Right ventricle myocardium inferior (tissue), 1 donor: ENCODE measurements at places on chromosomes 6 and 20.

GRCh38 chr6:111971181-111971841 lies 82.6 kb upstream of the CCN6 start:
- no peak for DNase-seq

DNA sequence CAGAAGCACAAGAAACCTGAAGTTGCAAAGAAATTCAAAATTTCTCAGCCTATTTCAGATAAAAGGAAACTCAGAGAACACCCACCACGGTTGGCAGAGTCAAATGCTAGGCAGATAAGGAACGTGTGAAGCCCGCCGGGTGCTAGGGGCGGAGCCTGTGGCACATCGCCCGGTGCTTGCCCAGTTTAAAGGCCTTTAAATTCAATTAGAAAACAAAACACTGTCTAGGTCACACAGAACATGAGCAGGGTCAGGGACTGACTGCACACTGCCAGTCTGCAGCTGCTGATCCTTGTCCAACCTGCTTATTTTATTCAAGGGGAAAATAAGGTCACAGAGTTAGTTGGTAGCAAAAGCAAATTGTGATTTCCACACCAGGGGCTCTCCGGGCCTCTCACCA lies 75.8 kb downstream of the PSMG4 start:
- DNase-seq, result no peak

- no peak for DNase-seq
Measured at GRCh38 chr20:19943061-19943521, 74.1 kb upstream of the NAA20 start.

DNA sequence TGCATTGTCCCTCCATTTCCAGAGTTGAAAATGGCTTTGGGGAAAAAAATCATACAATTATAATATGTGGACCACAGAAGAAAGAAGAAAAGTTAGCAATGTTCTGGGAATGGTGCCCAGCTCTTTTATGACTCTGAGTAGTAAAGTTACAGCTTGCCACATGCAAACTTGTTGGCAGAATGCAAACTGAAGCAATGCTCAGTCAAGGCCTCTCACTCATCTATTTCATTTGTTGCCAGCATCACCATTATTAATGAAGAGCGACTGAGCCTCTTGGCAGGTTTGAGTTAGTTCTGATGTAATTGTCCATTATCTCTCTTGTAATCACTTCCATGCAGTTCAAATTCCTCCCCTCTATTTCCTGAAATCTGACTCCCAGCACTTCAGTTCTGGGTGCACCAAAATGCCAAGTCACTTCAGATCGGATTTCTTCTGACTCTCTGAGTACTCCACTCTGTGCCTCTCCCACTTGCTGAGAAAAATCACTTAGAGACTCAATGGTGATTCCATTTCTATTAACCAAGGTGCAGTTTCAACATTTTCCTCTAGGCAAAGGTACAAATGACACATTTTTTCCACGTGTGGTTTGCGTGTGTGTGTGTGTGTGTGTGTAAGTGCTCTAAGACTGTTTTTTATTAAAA lies 154.4 kb upstream of the STMND1 start:
- DNase-seq, result no peak

GRCh38 chr6:139544701-139545057 lies 170.2 kb upstream of the CITED2 start:
- DNase-seq, result no peak

DNA sequence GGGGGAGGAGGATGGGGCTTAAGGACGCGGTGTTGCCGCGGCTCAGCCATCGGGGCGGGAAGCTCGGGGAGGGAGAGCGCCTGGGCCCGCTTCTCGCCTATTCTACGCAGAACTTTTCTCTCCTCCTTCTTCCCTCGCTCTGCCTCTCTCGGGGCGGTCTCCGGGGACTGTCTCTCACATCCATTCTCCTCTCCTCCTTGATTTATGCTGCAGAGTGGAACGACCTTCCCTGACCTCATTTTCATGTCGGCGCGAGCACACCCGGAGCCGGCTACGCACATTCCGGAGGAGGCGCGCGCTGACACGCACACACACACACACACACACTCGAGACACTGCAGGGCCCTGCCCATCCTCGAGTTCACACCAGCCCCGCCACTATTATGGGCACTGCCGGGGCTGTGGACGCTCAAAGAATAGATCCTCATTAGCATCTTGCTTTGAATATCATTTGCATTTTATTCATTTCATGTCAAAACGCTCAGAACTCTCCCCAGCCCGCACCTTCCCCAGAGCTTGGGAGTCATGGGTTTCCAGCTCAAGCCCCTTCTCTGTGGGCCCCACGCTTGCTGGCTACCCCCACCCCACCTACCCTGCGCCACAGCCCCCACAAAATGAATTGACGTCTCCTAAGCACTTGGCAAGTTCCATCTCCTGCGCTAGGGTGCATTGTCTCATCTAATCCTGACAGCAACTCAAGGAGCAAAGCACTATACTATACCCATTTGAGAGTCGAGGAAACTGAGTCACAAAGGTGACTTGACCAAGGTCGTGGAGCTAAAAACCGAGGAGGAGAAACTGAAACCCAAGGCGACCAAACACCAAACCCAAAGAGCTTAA lies 36.8 kb downstream of the NCR2 start:
- no peak for DNase-seq

DNA sequence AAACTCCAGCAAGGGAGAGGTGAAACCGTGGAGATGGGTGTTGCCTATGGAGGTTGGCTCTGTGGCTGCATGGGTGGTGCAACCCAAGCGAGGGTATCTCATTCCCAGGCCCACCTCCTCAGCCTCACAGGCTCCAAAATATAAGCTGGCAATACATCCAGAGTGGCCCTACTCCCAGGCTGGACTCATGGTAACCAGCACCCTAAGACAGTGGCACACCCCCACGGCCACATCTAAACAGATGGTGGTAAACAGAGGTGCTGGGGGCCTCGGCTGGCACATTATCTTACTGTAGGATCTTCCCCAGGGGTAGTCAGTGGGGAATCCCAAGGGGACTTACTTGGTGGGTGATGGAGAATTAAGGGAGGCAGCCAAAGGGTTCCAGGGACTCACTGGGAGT lies 33.7 kb upstream of the CCND3 start:
- no peak for DNase-seq

DNA sequence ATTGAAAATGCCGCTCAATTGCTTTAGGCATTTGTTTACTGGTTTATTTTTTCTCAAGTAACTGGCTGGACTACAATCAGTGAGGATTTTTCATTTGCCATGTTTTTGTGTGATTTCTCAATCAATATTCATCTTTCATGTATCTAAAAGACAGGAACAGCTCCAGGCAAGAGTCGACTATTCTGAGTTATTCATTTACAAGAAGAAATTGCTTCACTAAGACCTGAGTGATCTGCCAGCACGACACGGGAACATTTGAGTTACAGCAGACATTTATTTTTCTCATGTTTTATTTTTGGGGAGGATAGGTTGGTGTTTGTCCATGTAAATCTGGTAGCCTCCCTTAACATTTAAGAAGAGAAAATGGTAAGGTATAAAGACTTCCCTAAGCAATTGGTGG lies 124.1 kb downstream of the CBLN4 start:
- DNase-seq, result no peak

DNA sequence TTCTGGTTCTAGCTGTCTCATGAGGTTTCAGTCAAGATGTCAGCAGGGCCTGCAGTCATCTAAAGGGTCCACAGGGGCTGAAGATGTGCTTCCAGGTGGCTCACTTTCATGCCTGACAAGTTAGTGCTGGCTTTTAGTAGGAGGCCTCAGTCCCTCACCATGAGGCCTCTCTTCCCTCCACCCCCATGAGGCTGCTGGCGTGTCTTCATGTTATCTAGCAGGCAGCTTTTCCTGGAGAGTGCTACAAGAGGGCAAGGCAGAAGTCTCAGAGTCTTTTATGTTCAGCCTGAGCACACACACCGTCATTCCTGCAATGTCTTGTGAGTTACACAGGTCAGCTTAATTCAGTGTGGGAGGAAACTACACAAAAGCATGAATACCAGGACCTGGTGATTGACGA lies 769.9 kb downstream of the HDGFL1 start:
- DNase-seq, result no peak

- no peak for DNase-seq
Measured at GRCh38 chr6:55968926-55969325, 93.5 kb upstream of the BMP5 start.

DNA sequence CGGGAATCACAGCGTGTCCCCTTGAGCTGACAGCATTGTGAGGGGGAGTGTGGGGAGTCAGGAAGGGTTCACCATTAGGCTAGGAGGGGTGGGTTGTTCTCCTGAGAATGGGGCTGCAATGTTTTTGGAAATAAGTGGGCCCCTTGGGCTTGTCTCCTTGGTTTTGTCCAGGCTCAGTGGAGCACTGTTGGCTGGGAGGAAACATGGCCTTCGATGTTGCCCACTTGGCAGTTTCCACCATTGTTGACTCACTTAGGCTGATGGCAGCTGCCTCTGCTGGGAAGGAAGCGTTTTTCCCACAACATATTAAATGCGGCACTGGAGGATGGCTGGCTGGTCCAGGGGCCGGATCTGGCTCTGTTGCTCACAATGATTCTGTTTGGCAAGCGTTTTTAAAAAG lies 512.1 kb downstream of the QKI start:
- DNase-seq, result peak; percentile 70

DNA sequence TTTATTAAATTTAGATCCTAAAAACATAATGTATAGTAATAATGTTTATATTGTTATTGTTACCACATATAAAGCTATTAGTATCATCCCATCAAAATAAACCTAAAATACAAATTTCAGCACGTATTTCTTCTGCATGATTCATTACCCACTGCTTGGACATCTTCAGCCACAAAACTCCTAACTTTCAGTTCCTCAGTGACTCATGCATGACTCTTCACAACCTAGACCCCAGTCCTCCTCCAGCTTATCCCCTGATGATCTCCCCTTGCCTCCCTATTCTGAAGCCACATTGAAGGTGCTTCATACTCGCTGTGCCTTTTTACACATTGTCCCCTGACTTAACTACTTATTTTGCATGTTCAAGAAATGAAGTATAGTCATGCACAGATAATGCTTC lies 11.2 kb upstream of the GPRC6A start:
- no peak for DNase-seq

GRCh38 chr6:111806165-111806547 lies 67.1 kb downstream of the FYN start:
- no peak for DNase-seq

DNA sequence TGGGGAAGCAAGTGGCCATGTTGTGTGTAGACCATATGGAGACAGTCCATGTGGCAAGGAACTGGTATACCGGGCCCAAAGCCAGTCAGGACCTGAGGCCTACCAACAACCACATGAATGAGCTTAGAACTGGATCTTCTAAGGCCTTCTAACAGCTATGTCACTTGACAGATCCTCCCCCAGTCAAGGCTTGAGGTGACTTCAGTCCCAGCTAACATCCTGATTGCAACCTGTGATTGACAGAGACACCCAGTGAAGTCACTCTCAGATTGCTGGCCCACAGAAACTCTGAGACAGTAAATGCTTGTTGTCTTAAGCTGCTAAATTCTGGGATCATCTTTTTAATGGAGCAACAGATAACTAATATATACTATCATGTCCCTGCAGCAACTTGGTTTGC lies 32.9 kb downstream of the AHI1 start:
- DNase-seq, result no peak

- DNase-seq, result no peak
Measured at GRCh38 chr20:48672324-48672723, 155.5 kb downstream of the PREX1 start.

GRCh38 chr6:37534893-37535292 lies 35.2 kb upstream of the CCDC167 start:
- no peak for DNase-seq

- DNase-seq, result no peak
Measured at GRCh38 chr20:41049451-41049850, 20.8 kb downstream of the TOP1 start.

- DNase-seq, result no peak
Measured at GRCh38 chr20:62984666-62985443, 21.9 kb downstream of the BHLHE23 start.

DNA sequence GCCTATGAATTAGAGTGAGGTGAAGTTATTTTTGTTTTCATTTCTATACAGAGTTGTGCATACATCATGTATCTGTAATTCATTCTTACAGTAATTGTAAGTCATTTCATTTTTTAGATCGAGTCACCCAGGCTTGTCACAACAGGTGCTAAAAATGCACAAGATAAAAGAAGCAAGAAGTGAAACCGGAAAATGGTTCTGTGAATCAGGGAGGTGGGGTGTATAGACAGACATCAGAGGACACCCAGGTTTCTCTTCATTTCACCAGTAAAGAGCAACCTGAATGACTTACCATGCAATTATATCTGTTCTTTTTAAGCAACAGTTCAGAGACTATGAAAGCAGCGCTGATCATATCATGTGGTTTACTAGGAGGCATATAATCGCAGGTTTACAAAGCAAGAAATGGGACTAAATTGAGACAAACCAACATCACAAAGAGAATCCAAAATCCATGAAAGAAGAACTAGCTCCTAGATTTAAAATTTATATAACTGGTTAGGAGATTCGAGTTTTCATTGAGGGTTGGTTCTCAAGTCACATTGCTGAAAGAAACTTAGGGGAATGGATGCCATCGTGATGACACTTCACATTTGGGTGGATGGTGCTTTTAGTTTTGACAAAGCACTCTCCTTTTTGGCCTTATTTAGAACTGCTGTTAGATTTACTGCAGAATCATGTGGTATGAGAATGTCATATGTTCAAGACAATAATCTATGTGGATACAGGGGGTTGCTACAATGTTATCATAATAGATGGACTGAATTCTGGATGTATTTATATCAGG lies 27.9 kb upstream of the TBC1D7 start:
- DNase-seq, result no peak

DNA sequence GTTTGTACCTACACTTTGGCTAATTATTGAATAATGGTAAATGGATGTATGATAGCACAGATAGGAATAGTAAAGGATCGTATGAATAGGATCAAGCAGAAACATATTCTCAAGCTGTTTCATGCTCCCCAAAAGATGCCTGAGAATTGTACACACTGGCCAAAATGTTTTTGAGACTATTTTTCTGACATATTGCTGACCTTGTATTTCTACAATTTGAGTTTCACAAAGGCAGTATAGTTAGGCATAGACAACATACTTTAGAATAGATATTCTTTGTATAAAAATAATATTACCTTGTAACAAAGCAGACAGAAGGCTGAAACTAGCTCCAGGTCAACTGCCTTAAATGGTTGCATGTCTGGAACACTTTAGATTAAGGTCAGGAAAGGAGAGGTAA lies 598.4 kb downstream of the COL12A1 start:
- no peak for DNase-seq
